ENCODE measurements at places on chromosomes 1 and 21.

GRCh38 chr1:164746632-164747031 lies 187.6 kb downstream of the PBX1 start:
- DNase-seq: no peak

DNA sequence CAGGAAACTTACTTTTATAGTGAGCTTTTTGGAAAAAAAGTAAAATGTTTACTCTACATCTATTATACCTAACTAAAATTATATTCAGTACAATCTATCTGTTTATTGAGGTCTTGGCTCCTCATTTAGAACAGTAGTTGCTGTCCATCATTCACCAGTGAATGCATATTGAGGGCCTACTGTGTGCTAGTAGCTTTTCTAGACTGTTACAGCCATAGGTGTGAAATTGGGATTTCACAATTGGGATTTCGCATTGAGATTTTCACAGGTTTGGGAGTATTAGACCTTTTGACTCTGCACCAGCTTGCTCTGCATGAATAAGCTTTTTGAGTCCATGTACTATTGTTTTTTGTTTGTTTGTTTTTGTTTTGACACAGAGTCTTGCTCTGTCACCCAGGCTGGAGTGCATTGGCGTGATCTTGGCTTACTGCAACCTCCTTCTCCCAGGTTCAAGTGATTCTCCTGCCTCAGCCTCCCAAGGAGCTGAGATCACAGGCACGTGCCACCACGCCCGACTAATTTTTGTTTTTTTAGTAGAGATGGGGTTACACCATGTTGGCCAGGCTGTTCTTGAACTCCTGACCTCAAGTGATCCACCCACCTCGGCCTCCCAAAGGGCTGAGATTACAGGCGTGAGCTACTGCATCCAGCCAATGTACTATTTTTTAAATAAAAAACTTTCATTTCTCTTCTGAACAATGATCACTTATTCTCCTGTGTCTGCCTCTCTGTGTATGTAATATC lies 47.2 kb upstream of the ERRFI1 start:
- DNase-seq: no peak

GRCh38 chr1:35171579-35171978 lies 21.4 kb downstream of the SFPQ start:
- no peak for DNase-seq

GRCh38 chr1:14842891-14843290 lies 244.4 kb downstream of the KAZN start:
- DNase-seq: no peak

DNA sequence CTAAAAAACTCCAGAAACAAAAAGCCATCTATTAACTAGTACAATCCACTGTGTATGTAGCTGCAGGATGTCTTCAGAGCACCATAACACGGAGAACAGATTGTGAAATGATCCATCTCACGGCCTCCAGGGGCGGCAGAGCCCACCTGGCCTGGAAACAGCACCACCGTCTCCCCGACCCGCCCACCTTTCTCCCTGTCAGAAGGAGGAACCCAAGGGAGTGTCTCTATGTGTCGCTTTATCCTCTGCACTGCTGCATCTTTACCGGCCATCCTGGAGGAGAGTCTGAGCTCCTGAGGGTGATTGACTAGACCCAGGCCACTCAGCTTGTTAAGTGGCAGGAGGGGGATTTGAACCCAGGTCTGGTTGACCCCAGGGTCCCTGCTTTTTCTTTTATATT lies 405.0 kb downstream of the MATN1 start:
- DNase-seq: no peak

DNA sequence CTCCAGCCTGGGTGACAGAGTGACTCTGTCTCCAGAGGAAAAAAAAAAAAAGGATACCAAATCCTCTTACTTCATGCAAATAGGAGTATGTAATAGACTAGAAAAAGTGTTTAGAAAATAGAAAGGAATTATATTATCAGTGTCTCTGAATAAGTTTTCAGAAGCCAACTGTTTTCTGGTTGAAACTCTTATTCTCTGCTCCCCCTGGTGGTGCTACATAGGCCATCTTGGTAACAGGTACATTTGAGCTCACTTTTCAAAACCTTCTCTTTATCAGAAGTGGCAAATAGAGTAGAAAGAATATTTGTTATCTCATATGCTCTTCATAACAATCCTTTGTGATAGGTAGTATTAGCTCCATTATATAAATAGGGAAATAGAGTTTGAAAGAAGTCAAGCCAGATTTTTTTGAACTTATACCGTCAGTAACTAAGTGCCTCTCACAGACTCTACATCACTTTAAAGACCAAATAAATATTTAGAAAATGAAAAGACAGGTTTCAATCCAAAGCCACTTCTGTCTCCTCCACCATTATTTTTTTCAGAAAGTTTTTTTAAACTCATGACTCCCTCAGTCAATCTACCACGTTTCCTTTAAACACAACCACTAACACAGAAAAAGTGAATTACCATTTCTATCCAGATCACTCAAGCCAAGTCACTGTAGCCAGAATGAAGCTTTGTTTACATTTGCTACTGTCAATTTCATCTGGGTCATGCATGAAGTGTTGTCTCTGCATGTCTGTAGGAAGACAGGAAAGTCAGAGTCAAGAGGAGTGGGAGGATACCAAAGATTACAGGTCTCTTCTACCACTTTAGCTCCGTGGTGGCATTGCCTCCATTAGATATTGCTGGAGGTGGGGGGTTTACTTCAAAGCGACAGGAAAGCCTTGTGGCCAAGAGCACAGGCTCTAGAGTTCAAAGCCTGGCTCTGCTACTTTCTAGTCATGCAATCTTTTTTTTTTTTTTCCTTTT lies 45.6 kb downstream of the IL23R start:
- peak; percentile 26 for DNase-seq

GRCh38 chr1:5901841-5902240 lies 90.4 kb downstream of the NPHP4 start:
- DNase-seq: no peak

GRCh38 chr1:246002725-246003441 lies 504.2 kb downstream of the SMYD3 start:
- peak; percentile 54 for DNase-seq

DNA sequence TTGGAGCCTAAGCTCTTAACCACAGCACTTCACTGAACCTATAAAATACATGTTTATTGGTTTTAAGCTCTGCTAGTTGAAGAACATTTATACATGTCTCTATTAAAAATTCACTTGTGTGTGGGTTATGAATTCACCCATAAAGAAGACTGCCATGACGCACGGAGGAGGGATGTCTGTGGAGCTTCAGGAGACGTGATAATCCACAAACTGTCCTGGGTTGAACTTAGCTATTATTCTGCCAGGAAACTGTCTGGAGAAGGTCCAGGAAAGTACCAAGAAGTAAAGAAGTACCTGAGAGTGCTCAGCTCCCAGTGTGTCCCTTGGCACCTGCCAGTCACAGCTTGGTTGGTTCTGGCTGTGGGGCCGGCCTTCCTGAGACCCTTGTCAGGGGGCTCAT lies 56.3 kb downstream of the DDR2 start:
- no peak for DNase-seq

GRCh38 chr1:17645068-17645911 lies 105.8 kb downstream of the ARHGEF10L start:
- DNase-seq: no peak

GRCh38 chr21:41449613-41450012 lies 23.6 kb downstream of the MX1 start:
- DNase-seq: no peak

GRCh38 chr21:46183910-46184624 lies at the start of gene SPATC1L:
SPATC1L (minus strand) TSS chr21:46184459; CDS start chr21:46182816, 1,643 bp downstream.
- no peak for DNase-seq

DNA sequence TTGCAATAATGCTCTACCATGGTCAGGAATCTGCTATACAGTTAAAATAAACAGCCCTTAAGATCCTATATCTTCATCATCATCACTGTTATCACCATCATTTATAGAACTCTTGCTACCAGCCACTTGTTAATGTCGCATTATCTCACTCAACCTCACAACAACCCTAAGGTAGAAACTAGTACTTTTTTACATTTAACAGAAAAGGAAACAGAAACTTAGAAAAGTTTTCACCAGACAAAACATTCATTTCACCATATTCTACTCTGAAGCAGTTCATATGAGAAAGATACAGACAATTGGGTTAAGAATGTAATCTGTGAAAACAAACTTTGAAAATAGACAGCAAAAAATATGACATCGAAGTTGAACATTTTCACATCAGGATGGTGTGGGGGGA lies 262.6 kb downstream of the ATG4C start:
- DNase-seq: no peak

- DNase-seq: no peak
Observed at GRCh38 chr1:171295821-171296220, 18.2 kb upstream of the FMO4 start.

DNA sequence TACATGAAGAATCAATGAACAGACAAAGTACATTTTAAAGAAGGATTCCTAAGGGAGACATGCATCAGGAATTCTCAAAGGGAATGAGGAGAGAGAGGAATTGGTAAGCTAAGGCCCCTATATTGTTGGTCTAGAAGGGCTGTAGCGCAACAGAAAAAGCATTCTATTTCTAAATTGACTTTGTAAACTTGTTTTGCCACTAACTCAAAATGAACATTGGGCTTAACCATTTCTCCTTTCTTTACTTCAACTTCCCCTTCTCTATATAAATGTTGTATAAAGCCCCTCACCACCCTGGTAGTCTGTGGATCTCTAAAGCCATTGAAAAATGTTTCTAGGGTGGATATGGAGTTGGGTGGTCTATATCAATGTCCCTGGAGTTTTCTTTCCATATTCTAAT lies 20.4 kb upstream of the OR6N2 start:
- DNase-seq: no peak

GRCh38 chr1:35518183-35518582 lies 39.0 kb downstream of the KIAA0319L start:
- no peak for DNase-seq

GRCh38 chr21:17081193-17081592 lies 431.6 kb upstream of the CXADR start:
- DNase-seq: no peak

DNA sequence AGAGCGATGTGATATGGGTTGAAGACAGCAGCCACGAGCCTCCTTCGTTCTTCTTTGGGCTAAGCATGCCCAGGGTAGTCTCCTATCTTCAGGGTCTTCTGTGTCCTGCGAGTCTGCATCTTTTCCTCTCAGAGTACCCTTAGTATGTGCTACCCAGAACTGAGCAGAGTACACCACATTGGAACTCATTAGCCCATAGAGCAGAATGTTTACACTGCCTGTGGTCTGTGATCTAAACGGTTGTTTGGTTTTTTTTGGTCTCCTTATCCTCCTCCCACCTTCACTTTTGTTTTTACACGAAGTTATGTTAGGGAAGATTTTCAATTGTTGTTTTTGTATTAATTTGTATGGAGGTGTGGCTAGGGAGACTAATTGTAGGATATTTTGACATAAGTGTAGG lies 126.4 kb downstream of the NEK7 start:
- no peak for DNase-seq

DNA sequence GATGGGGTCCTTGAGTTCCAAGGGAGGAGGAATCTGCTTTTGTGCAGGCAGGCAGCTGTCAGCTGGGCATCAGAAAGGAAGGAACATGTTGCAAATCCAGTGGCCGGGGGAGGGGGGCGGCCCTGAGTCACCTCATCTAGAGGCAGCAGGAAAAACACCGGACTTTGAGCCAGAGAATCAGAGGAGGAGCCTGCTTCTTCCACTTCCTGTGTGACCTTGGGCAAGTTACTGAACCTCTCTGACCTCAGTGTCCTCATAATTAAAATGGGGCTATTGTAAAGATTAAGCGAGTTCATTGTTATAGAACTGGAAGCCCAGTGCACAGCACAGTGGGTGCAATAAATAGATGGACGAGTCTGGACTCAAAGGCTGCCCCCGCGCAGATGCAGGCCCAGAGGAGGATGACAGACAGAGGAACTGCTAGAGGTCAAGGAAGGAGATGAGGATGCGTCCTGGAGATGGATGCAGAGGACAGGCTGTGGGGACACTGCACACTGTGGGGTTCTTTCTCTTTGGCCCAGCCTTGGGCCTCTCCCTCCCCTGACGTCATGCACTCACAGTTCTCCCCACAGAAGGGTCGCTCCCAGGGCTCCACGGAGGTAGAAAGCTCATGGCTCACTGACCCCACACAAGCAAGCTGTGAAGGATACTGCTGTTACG lies 714.3 kb downstream of the MATN1 start:
- DNase-seq: no peak

DNA sequence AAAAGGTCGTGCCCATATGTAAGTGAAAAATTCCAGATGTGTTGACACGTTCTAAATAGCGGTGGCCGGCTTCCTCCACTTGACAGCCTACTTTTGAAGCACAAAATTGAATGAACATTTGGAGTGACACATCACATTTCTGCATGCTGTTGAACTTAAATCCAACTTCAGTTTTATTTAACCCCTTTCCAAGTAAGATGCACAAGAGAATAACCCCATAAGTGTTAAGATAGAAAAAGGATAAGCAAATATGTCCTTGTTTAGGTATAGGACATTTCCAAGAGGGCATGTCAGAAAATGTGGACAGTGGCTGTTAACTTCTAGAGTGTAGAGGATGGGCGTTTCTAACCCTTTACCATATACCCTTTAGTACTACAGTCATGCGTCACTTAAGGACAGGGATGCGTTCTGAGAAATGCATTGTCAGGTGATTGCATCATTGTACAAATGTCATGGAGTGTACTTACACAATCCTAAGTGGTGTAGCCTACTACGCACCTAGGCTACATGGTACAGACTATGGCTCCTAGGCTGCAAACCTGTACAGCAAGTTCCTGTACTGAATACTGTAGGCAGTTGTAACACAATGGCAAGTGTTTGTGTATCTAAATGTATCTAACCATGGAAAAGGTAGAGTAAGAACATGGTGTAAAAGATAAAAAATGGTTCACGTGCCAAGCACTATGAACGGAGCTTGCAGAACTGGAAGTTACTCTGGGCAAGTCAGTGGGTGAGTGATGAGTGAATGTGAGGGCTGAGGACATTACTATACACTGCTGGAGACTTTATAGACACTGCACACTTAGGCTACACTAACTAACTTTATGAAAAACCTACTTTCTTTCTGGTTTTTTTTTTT lies 9.3 kb upstream of the FAM89A start:
- DNase-seq: no peak

GRCh38 chr1:9020305-9020704 lies 5.9 kb downstream of the SLC2A7 start:
- DNase-seq: no peak

- DNase-seq: no peak
Observed at GRCh38 chr1:57124768-57125446, 159.1 kb upstream of the C8B start.

- DNase-seq: no peak
Observed at GRCh38 chr21:30336596-30336995, 898 bp downstream of the KRTAP27-1 start.

GRCh38 chr21:33634254-33634653 lies 7.3 kb downstream of the CRYZL1 start:
- DNase-seq: no peak

All from activated T-helper 2 cell treated with anti-CD3 and anti-CD28 coated beads, Interferon-gamma antibody, Interleukin-2, Interleukin-4, amounts not matched to agents 10 μg/mL and 5 μg/mL and 100 μg/mL, durations not matched to agents 14 hours and 24 hours and 36 hours (primary cell).